ENCODE measurements at places on chromosomes 1 and 21.

- DNase-seq: no peak
Observed at GRCh38 chr1:186099336-186100104, 275.5 kb downstream of the TPR start.

DNA sequence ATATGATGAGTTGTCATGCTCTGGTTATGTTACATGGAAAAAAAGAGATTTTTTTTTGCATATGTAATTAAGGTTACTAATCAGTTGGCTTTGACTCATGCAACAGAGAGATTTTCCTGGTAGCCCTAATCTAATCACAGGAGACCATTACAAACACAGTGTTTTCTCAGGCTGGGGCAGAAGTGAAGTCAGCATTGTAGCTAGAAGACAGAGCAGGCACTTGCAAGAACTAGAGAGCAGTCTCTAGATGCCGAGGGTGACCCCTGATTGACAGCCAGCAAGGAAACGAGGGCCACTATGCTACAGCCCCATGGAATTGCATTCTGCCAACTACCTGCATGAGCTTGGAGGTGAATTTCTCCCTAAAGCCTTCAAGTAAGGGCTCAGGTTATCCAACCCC, 151.3 kb downstream of the RUNX1 start:
- DNase-seq: no peak

DNA sequence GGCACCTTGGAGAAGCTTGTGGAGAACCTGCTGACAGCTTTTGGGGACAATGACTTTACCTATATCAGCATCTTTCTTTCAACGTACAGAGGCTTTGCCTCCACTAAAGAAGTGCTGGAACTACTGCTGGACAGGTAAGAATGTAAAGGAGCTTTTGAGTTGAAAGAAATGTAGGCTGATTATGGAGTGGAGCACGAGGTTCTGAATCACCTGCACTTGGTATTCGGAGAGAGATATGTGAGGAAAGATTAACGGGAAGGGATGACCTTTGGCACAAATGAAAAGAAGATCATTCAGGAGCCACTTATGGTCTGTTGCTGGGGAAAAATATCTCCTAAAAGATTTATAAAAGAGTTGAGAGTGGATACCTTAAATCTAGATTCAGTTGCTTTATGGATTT, 42.7 kb downstream of the RGL1 start:
- DNase-seq: no peak

DNA sequence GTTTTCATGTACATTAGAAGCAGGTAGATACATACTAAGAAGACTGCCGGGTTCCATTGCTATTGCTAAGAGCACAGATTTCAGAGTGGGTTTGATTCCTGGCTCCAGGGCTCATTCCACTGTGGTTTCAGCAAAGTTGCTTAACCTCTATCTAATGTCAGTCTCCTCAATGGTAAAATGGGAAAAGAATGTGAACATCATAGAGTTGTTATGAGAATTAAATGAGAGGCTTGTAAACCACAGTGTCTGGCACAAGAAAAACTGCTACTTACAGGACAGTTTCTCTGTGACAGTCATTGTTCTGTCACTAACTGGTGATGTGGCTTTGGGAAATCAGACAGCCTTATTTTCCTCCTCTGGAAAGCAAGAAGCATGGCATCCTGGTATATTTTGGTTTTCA, 10.7 kb upstream of the PLXNA2 start:
- DNase-seq: no peak

DNA sequence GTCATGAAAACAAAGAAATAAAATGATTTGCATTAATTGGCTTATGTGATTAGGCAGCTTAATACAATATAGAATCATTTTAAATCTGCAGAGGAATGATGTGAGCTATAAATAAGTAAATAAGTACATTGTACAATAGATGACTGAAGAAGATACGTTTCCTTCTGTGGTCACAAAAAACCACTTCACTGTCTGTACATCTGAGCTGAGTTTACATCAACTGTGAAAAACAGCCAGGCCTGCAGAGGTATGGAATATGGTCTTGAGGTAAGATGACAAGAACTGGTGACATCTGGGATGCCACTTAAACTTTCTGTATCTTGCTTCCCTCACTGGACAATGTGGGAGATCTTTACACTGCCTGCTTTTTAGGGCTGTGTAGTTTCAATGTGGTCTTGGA, 130.0 kb upstream of the BEND5 start:
- no peak for DNase-seq

DNA sequence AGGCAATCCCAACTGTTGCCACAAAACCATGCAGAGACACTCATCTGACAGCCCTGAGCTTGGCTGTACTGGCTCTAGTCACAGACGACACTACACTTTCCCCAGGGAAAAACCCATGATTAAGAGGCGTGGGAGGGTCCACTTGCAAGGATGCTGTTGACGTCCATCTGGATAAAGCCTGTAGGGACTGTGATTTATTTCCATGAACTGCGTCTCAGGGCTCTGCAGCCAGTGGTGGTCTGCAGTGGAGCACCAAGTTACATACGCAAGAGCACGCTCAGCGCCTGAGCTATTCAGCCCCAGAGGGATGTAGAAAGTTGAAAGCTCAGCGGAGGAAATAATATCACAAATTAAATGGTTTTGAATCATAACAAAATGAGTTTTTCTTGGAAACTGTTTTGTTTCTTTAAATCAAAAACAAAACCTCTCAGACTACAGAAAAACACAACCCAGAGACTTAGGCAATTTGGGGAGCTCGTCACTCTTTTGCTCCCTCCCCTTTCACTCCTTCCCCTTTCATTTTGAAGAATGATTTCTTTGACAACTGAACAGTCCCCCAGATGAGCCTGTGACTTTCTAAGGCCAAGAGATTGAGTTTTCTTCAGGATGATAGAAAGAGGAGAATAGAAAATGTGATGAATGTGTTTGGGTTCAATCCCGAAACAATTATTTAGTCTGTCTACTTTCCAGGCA, 71.2 kb downstream of the NGF start:
- DNase-seq: peak; percentile 16

- no peak for DNase-seq
Observed at GRCh38 chr1:154456631-154457030, 45.4 kb upstream of the TDRD10 start.

DNA sequence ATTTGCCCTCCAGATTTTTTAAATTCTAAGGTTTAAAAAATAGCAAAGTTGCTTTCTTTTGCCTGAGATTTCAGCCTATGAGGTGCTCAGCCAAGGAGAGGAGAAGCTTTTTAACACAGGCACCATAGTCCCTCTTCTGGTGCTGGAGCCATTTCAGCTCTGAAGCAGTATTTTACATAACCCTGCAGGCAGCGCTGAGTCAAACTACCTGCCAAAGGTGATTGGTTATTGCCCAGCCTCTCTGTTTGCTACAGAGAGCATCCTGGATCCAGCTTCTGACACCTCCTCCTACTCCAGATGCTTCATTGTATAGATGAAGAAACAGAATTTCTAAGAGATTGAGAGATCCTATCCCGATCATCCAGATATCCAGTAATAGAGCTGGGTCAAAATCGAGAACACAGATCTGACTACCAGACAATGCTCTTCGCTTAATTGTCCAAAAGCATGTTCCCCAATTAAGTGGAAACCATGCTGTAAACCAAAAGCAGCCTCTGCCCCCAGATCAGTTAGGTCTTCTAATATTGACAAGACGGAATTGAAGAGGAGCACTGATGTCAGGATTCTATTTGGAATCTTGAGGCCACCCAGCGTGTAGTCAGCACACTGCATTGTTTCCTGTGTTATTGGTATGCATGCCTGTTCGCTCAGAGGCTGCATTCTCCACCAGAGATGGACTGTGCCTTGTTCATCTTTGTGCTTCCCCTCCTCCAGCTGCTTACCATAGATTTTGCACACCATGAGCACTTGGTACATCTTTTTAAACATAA, 22.1 kb downstream of the RGS8 start:
- peak; percentile 77 for DNase-seq

DNA sequence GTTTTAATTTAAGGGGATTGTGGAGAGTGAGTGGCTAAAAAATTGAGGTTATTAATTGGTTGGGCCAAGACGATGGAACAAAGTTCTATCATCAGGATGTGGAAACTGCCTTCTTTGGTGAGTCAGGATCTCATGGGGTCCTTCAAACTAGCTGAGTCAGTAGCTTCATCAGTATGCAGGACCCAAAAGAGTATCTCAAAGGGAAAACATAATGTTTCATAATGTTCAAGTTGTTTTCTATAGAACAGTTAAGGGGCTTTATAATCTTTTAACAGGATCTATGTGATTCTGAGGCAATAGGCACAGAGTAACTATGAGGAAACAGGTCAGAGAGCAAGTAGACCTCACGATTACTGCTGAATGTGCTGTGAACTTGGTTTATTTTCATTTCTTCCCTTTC, 3.2 kb upstream of the OLFML2B start:
- DNase-seq: no peak

- DNase-seq: no peak
Observed at GRCh38 chr1:12548973-12549459, 69.0 kb downstream of the DHRS3 start.

GRCh38 chr1:65150583-65151263, 2.7 kb downstream of the AK4 start:
- no peak for DNase-seq

DNA sequence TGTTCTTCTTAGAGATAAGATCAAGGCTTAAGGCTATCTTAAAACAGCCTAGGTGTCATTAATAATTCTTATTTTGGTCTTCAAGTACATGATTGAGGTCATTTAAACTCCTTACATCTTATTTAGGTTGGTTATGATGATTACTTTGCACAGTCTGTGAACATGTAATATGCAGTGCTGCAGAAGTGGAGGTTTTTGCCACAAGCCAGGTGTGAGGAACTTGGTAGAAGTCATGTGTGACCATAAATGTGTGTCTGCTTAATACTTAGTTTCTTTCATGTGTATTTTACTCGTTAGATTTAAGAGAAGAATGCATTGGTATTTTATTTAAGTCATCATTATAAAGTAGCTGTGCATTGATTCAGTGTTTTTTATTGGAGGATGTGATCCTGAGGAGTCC, 10.1 kb downstream of the ATG4C start:
- DNase-seq: no peak

DNA sequence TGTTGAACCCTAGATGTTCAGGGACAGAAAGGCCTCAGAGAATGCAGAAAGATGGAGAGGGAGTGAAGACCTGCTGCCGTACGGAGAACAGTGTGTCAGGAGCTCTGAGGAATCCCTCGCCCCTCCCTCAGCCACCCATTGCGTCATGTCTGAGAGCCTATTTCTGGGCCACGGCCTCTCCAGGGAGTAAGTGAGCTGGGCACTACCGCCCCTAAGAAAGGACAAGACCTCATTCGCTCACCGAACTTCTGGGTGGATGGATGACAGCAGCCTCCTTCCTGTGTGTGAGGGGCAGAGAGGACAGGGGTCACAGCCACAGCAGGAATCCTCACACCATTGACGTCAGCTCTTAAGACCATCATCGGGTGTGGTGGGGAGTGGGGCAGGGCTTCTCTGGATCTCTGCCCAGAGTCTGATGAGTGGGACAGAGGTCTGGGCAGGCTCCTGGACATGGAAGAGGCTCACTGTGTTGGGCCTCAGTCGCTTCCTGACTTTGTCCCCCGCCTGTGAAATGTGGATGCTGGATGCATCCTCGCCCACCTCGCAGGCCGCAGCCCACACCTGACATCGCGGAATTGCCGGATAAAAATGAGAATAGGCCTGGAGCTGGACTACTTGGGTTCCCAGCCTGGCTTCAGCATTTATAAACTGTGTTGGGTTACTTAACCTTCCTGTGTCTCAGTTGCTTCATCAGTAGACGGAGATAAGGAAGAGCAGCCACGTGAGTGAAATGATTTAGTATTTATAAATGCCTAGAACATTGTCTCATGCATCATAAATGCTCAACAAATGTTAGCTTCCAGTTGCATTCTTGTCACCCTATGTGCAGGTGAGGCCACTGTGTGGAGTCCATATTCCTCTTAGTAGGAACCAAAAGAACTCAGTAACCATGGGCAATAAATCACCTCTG, 238.6 kb downstream of the TRABD2B start:
- DNase-seq: no peak
